ENCODE measurements at places on chromosomes 1 and 21.

DNA sequence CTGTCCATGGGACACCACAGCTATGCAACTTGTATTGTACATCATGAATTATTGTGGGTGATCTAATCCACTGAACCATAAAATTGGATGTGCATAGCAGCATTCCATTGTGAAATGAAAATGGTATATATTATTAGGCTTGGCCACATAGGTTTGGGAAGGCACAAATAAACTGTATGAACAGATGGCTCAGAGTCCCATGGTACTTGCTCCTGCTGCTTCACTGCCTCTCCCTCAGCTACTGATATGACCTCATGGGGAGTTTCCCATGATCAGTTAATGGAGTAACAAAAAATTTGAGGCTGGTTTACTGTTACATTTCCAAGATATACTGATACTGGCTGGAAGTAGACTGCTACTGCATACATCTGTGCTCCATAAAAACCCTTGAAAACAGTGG is 152.7 kb upstream of the NEGR1 start:
- DNase-seq: no peak

GRCh38 chr1:53868565-53868964 is 21.0 kb downstream of the YIPF1 start:
- no peak for DNase-seq

DNA sequence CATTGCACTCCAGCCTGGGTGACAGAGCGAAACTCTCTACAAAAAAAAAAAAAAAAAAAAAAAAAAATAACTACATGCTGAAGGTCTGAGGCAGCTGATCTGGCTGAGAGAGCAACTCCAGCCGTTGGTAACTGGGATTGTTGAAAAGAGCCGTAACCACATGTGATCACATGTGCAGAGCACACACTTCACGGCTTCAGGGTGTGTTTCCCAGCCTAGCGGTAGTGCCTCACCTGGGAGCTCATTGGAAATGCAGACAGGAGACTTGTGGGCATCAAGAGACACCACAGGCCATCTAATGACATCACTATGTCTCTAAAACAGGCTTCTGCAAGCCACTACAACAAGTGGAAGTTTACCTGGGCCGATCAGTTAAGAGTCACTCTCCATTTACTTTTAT is 11.8 kb upstream of the OTUD7B start:
- DNase-seq: no peak

GRCh38 chr1:201964261-201964660 is 9.0 kb downstream of the TIMM17A start:
- no peak for DNase-seq

DNA sequence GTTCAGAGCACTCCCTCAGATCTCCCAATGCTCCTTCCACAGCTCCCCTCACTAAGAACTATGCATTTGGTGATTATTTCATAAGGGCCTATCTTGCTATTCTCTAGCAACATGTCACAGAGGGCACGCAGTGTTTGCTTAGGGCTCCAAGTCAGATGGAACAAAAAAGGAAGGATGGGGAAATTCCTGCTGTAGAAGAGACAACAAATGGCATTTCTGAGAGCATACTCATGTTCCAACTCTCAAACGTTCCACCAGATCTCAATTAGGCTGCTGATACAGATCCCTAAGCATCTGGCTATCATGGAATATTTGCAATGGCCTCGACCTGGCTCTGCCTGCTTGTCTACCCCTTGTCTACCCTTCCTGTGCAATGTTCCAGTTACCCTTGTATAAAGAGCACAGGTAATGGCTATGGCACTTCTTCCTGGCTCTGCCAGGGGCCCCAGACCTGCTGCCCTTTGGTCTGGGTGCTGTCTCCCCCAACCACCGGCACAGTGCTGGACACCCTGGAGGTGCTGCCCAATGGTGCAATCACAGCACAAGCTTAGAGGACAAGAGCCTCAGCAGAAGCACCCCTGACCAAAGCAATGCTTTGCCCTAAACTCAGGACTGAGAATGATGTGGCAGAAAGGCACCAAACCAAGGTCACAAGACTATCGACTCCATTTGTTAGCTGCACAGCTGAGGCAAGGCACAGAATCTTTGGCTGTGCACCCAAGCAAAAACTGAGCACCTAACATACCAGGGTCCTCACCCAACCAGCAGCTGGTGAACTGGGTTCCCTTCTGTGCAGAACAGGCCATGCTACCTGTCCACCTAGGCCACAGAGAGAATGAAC is 3.6 kb downstream of the PARP1 start:
- DNase-seq: no peak

GRCh38 chr21:34915364-34915841 is 133.7 kb downstream of the RUNX1 start:
- no peak for DNase-seq

DNA sequence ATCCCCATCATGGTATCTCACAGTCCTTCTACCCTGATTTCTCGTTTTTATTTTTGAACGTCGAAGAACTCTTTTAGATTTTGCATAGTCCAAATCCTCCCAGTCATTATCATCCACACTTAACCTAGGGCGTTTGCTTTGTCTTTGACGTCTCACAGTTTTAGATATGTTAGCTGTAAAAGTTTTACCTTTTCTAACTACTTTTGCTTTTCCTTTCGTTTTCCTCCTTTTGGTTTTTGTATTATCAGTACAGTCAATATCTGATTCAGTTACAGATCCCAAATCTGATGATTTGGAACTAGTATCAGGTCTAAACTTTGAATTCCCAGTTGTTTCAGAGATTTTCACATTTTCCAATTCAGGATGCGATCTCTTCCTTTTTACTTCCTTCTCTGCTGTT is 13.1 kb upstream of the PSMG1 start:
- DNase-seq: no peak

GRCh38 chr21:38780879-38781278 is 24.9 kb upstream of the ETS2 start:
- DNase-seq: no peak

- DNase-seq: peak; percentile 36
Measured at GRCh38 chr1:9687120-9687873, 35.8 kb downstream of the PIK3CD start.

DNA sequence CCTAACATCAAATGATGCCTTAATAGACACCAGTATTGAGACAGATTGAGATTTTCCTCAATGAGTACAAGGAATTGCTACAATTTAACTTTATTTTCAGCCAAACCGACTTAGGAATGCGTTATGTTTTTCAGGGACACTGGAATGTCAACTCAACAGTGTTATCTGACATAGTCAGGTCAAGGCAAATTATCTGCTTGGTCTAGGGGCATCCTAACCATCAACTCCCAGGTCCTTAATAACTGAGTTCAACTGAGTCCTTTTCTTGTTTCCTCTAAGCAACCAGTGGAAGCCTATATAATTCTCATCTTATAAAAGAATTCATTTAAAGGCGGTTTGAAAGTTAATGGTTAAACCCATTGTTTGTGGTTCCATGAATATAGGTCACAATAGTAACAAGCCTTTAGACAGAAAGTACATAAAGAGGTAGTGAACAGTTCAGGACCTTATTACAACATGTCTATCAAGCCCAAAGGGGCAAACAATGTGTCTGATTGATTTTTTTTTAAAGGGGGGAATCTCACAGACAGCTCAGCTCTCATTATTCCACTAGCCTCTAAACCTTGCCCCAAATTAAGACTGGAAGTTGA is 32.3 kb upstream of the NR5A2 start:
- no peak for DNase-seq

GRCh38 chr1:159914252-159915018 is 10.9 kb downstream of the TAGLN2 start:
- no peak for DNase-seq

DNA sequence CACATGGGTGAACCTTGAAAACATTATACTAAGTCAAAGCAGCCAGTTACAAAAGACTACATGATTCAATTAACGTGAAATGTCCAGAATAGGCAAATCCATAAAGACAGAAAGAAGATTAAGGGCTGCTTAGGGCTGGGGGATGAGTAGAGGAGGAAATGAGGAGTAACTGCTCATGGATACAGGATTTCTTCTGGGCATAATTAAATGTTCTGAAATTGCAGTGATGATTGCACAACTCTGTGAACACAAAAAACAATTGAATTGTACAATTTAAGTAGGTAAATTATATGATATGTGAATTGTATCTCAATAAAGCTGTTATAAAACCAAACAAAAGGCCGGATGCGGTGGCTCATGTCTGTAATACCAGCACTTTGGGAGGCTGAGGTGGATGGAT is 52.2 kb downstream of the RERE start:
- DNase-seq: no peak

DNA sequence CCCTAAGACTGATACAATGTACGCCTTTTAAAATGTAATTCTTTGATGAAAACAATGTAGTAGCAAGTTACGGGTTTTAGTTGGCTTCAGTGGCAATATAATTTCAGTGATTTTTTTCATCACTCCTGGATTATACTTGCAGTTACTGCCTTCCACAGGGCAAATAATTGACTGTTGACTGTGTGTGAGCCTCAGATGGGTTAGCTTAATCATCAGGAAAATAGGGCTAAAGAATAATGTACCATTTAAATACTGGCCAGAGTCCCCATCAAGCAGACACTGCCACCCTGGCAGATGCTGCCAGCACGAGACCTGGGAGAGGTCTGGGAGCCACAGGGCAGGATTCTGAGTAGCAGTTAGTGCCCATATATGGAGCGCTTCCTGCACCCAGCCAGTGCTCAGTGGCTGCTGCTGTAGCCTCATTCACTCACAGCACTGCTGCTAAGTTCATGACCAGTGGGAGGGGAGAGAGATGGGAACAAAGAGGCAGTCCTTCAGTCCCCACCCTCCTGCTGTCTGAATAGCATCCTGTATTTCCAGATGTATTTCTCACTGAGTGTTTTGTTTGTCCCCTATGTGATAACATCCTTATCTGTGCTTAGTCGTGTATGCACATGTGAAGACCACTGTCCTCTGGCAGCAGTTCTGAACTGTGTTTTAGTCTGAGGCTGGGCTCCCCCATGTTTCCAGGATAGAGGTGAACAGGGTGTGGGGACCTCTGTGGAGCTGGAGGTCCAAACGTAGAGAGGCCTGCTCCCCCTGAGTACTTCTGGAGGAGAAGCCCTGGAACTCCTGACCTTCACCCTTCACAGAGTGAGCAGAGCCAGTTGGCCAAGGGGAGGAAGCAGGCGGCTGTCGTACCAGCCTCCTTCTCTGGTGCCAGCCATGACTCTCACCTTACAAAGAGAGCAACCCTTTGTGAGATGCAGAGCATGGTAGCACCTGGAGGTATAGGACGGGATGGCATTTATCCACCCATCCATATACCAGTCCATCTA is 80.4 kb downstream of the ADARB1 start:
- no peak for DNase-seq

GRCh38 chr1:55326496-55327243 is 111.5 kb upstream of the USP24 start:
- DNase-seq: no peak

GRCh38 chr1:98496256-98496995 is 165.1 kb upstream of the SNX7 start:
- no peak for DNase-seq

- DNase-seq: peak; percentile 48
Measured at GRCh38 chr1:235074523-235075047, 54.1 kb downstream of the TOMM20 start.

GRCh38 chr1:243482141-243483022 is 226.5 kb downstream of the SDCCAG8 start:
- DNase-seq: no peak

DNA sequence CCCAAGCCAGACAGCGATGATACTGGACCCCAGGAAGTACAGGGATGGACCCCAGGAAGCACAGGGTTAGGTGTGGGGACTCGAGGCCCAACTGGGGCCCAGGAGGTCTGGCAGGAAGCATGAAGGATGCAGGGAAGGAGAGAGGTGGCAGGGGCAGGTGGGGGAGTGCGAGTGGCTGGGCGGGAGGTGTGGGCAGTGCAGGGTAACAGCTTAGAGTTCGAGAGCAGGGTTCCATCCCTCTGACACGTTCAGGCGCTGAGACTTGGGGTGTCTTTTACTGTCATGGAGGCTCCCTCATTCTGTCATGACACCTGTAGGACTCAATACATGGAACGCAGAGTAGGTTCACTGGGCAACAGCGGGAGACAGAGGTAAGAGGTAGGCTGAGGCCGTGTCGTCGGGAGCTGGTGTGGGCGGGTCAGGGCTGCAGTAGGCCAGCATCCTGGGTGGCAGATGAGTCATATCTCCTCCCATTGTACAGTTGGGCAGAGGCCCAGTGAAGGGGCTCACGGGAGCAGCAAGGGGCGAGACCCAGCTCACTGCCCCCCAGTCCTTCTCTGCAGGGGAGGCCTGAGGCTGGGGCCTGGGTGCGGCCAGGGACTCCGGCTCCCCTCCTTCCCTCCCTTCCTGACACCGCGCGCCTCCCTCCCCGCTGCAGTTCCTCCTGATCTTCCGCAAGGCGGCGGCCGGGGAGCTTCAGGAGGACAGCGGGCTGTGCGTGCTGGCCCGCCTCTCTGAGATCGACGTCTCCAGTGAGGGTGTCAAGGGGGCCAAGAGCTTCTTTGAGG is 11.6 kb upstream of the CTRC start:
- no peak for DNase-seq

GRCh38 chr1:33331444-33332356 is 10.8 kb upstream of the A3GALT2 start:
- no peak for DNase-seq

GRCh38 chr1:242623119-242623518 is 98.6 kb upstream of the PLD5 start:
- no peak for DNase-seq

DNA sequence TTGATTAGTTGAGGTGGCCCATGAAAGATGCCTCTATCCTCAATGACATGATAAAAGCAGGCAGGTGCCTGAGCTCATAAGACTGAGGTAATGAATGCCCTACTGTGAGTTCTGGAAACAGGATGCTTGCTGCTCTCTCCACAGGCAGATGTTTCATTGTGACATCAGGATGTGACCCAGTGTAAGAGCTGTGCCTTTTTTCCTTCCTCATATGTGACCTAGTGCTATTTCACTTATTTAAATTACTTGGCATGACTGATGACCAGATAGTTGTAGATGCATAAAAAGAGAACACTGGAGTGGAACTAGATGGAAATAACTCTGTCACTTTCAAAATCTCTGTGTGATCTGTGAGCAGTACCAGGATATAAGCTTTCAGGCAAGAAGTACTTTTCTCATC is 31.9 kb downstream of the KIF14 start:
- DNase-seq: no peak

DNA sequence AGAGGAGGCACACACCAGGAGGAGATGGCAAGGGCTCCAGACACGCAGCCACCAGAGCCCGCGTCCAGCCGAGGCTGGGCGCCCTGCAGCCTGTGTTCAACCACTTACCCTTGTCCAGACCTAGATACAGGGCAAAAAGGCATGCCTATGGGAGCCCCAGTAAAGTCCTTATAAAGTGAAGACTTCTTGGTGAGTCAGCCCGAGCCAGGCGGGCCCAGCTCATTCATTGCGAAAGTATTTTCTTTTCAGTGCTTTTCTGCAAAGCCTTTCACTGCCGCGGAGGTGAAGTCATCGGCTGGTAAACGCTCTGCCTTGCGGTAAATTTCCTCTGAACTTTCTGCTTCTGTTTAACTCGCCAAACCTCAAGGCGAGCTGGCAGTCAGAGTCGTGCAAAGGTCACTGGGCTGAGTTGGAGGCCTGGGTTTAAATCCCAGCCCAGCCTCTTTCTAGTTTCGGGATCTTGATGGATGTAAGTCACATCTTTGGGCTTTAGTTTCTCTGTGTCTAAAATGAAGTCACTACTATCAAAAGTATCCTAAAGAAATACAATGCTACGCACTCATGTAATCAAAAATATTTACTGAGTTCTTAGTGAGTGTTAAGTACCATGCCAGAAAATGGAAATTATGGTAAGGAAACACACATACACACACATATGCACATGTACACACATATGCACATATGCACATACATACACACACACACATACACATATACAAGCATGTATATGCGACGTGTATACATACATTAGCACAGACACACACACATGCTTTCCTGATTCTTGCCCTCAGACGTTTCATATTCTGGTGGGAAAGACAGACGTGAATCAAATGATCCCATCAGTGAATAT is 54.7 kb upstream of the IFFO2 start:
- DNase-seq: peak; percentile 69

GRCh38 chr1:79188337-79188736 is 181.8 kb upstream of the ADGRL4 start:
- no peak for DNase-seq

Data from stimulated activated CD4-positive, alpha-beta T cell treated with anti-CD3 and anti-CD28 coated beads, Interleukin-12 subunit alpha, Interleukin-12 subunit beta, amount 100 ng/mL, for 24 hours (primary cell).